ENCODE measurements at places on chromosomes 12 and 14. TPM values are rescaled to one million over a fixed set of nuclear protein-coding genes. Genes with fewer than 3 reads are reported as not detected.

Gene OR11G2
- total RNA-seq: not detected

Gene GRIN2B
- total RNA-seq: not detected

Gene FGF23
- not detected for total RNA-seq

Gene SLCO1C1
- total RNA-seq: 0.98 TPM

Gene BCL2L14
- total RNA-seq: not detected

Gene CACNA2D4
- 0.65 TPM for total RNA-seq

Gene JAG2
- 50.1 TPM for total RNA-seq

Gene HOXC9
- total RNA-seq: 0.19 TPM

Gene KCNK13
- total RNA-seq: under 0.01 TPM

Gene MYBPC1
- total RNA-seq: not detected

Gene MANSC4
- not detected for total RNA-seq

Gene SPIC
- not detected for total RNA-seq

Gene OVCH1
- not detected for total RNA-seq

Gene CINP
- total RNA-seq: 57.2 TPM

Gene DCP1B
- 15.8 TPM for total RNA-seq

Gene PGF
- total RNA-seq: 421 TPM

Gene HVCN1
- total RNA-seq: 2.9 TPM

Gene ERG28
- 7.8 TPM for total RNA-seq

Gene RILPL1
- total RNA-seq: 11.8 TPM

Gene SLC2A13
- 6.1 TPM for total RNA-seq

Gene IL22
- total RNA-seq: not detected

Gene OR4K14
- not detected for total RNA-seq

Gene USP44
- 2.0 TPM for total RNA-seq

Gene FGFR1OP2
- total RNA-seq: 57.5 TPM

Data from vein endothelial cell (primary cell).